ENCODE measurements at places on chromosomes 7 and 10.

DNA sequence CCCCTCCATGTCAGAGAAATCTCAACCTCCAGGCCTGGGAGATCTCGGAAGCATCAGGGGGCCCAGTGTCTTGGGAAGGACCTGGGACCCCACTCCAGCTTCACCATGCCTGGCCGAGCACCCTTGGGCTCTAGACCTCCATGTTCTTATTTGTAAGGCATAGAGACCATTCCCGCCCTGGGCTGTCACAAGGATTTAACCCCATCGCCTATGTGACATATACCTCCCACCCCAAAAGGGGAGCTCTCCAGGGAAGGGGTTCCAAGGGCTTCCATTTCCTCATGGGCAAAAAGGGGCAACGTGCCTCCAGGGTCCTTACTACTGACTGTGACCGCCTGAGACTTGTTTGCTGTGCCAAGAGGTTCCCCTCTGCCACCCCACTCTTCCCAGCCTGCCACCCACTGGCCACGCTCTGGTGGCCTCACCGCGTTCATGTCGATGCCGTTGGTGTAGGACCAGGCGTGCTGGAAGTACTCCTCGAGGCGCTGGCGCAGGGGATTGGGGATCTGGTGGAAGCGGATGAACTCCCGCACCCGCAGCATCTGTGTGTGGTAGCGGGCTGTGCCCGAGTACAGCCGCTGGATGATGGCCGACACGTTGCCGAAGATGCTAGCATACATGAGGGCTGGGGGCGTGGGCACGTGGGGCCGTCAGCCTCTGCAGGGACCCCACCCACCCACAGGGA lies 27.5 kb downstream of the KCNH2 start:
- no peak for DNase-seq
- H3K27ac ChIP-seq = no peak overlapping the region
- H3K36me3 ChIP-seq = no peaks in the 10 kb centered on the region
- H3K4me1 ChIP-seq = peaks cover 20% of the 10 kb centered on the region
- no peaks in the 10 kb centered on the region for H3K27me3 ChIP-seq

- no peak overlapping the region for H3K4me3 ChIP-seq
- DNase-seq = no peak
- no peaks in the 10 kb centered on the region for H3K27me3 ChIP-seq
- H3K4me1 ChIP-seq = no peaks in the 10 kb centered on the region
- no peaks in the 10 kb centered on the region for H3K36me3 ChIP-seq
Observed at GRCh38 chr7:112407261-112407660, 43.0 kb upstream of the IFRD1 start.

GRCh38 chr7:5396542-5396941 lies 27.1 kb downstream of the TNRC18 start:
- H3K4me1 ChIP-seq = peaks cover 5% of the 10 kb centered on the region
- H3K27me3 ChIP-seq = no peaks in the 10 kb centered on the region
- no peak overlapping the region for H3K4me3 ChIP-seq
- DNase-seq = peak; percentile 24
- peak overlapping the region; percentile 27 for H3K27ac ChIP-seq

- H3K36me3 ChIP-seq = no peaks in the 10 kb centered on the region
- H3K4me1 ChIP-seq = peaks cover 63% of the 10 kb centered on the region
- peak; percentile 43 for DNase-seq
- H3K27ac ChIP-seq = peak overlapping the region; percentile 97
Observed at GRCh38 chr10:5595591-5595990, 70.8 kb downstream of the ASB13 start.

DNA sequence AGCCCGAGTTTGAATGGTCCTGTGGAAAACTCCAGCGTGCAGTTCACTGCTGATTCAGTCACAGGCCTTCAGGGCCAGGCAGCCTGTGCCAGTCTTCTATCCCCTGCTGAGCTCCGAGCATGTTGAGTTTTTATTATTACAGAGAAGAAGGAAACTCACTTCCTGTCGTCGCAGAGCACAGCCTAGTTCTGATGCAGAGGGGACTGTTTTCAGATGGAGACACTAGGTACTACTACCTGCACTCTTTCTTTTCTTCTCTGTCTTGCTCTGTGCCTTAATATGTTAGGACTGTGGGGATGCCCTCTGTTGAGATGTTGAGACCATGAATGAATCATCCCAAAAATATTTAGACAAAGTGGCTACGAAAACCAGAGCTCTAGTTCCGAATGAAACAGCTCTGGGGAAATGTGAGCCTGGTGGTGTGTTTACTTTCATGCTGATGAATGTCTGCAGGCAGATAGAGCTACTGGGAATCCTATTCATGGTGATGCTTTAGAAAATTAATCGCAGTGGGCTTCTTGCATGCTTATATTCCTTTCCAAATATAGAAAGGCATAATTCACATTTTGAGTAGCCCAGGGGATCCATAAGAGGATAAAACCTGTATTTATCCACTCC lies 29.6 kb downstream of the CASP7 start:
- H3K27ac ChIP-seq = peak overlapping the region; percentile 59
- H3K36me3 ChIP-seq = no peaks in the 10 kb centered on the region
- no peak overlapping the region for H3K4me3 ChIP-seq
- DNase-seq = no peak
- no peaks in the 10 kb centered on the region for H3K27me3 ChIP-seq

- peaks cover 8% of the 10 kb centered on the region for H3K4me1 ChIP-seq
- no peak for DNase-seq
- no peaks in the 10 kb centered on the region for H3K36me3 ChIP-seq
- no peak overlapping the region for H3K27ac ChIP-seq
- H3K27me3 ChIP-seq = no peaks in the 10 kb centered on the region
Observed at GRCh38 chr10:113947184-113948041, 93.0 kb downstream of the NHLRC2 start.

GRCh38 chr10:71770255-71770654 lies 3.1 kb downstream of the VSIR start:
- H3K4me1 ChIP-seq = peaks cover 27% of the 10 kb centered on the region
- peak; percentile 73 for DNase-seq
- H3K27me3 ChIP-seq = peaks cover 3% of the 10 kb centered on the region
- no peak overlapping the region for H3K4me3 ChIP-seq
- no peaks in the 10 kb centered on the region for H3K36me3 ChIP-seq

- no peak for DNase-seq
- H3K4me3 ChIP-seq = no peak overlapping the region
- no peaks in the 10 kb centered on the region for H3K4me1 ChIP-seq
- no peak overlapping the region for H3K27ac ChIP-seq
Observed at GRCh38 chr7:10355816-10356215, 617.9 kb upstream of the PHF14 start.

- peaks cover 4% of the 10 kb centered on the region for H3K4me1 ChIP-seq
- no peak overlapping the region for H3K4me3 ChIP-seq
- DNase-seq = no peak
- H3K27me3 ChIP-seq = no peaks in the 10 kb centered on the region
- H3K27ac ChIP-seq = no peak overlapping the region
Observed at GRCh38 chr10:104589871-104590270, 51.2 kb upstream of the SORCS3 start.

DNA sequence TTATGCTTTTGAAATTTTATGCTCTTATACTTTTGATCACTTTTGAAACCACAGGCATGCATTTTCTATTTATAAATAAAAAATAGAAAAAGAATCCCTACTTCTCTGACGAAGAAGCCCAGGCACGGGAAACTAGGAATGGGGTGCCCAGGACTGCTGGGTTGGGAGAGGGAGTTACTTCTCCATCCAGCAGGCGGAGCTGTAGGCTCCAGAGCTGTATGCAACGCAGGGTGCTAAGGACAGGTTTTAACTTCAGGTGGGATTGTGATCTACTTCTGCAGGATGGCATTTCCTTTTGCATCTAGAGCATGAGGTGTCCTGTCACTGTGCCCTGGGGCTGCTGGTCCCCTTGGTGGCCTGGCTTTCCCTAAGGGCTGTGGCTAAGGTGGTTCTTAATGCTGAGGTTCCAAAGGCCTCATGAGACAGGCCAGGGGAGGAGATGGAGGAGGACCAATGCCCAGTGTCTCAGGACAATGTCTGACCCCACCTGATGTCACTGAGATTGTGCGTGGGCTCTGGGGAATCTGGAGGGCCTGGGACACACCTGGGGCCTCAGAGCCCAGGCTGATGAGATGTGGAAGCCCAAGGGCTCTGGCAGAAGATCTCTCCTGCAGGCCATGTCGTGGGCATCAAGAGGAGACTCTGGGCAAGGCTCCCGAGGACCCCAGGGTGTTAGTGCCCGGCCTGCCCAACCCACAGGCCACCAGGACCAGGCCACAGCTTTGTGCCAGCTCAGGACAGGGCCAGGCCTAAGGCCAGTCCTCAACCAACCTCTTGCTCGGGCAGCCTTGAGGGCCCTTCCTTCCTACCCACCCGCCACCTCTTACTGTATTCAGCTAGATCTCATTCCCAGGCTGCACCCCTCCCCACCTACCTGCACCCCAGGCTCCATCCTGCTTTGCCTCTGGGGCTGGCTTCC lies 507 bp downstream of the CCDC201 start:
- no peaks in the 10 kb centered on the region for H3K36me3 ChIP-seq
- H3K4me3 ChIP-seq = no peak overlapping the region
- no peak overlapping the region for H3K27ac ChIP-seq
- H3K27me3 ChIP-seq = no peaks in the 10 kb centered on the region

DNA sequence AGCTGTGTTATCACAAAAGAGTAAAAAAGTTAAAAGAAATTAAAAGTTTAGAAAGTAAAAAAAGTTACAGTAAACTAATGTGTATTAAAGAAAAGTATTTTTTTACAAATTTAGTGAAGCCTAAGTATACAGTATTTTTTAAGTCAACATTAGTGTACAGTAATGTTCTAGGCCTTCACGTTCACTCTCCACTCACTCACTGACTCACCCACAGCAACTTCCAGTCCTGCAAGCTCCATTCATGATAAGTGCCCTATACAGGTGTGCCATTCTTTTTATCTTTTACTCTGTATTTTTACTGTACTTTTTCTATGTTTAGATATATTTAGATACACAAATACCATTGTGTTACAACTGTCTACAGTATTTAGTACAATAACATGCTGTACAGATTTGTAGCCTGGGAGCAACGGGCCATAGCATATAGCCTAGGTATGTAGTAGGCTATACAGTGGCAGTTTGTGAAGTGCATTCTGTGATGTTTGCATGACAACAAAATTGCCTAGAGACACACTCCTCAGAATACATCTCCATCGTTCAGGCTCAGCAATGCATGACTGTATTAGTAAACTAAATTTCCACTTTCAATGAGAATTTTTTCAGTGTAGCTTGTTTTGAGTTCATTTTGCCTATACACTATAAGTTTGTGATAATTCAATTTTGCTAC lies 539.9 kb upstream of the C7orf33 start:
- DNase-seq = no peak
- no peaks in the 10 kb centered on the region for H3K36me3 ChIP-seq
- no peaks in the 10 kb centered on the region for H3K27me3 ChIP-seq

- H3K4me1 ChIP-seq = peaks cover 8% of the 10 kb centered on the region
- H3K27ac ChIP-seq = no peak overlapping the region
- no peak overlapping the region for H3K4me3 ChIP-seq
- no peaks in the 10 kb centered on the region for H3K27me3 ChIP-seq
- peaks cover 6% of the 10 kb centered on the region for H3K36me3 ChIP-seq
Observed at GRCh38 chr7:4000139-4000538, 682.0 kb upstream of the FOXK1 start.

- no peak overlapping the region for H3K4me3 ChIP-seq
- DNase-seq = no peak
- H3K4me1 ChIP-seq = no peaks in the 10 kb centered on the region
- H3K27me3 ChIP-seq = no peaks in the 10 kb centered on the region
- peaks cover 9% of the 10 kb centered on the region for H3K36me3 ChIP-seq
Observed at GRCh38 chr10:75023074-75023473, 88.4 kb upstream of the SAMD8 start.

GRCh38 chr7:111873963-111874690 lies 311.8 kb upstream of the IMMP2L start:
- H3K27me3 ChIP-seq = no peaks in the 10 kb centered on the region
- H3K27ac ChIP-seq = no peak overlapping the region
- no peak for DNase-seq
- peak overlapping the region; percentile 39 for H3K4me3 ChIP-seq
- peaks cover 9% of the 10 kb centered on the region for H3K4me1 ChIP-seq

GRCh38 chr10:110170142-110170971 lies 37.0 kb upstream of the MXI1 start:
- H3K27me3 ChIP-seq = no peaks in the 10 kb centered on the region
- no peaks in the 10 kb centered on the region for H3K36me3 ChIP-seq
- H3K4me1 ChIP-seq = no peaks in the 10 kb centered on the region
- no peak for DNase-seq
- H3K4me3 ChIP-seq = no peak overlapping the region

- DNase-seq = no peak
- no peaks in the 10 kb centered on the region for H3K36me3 ChIP-seq
- H3K27me3 ChIP-seq = no peaks in the 10 kb centered on the region
- no peaks in the 10 kb centered on the region for H3K4me1 ChIP-seq
Observed at GRCh38 chr7:118517275-118517674, 292.8 kb downstream of the ANKRD7 start.

DNA sequence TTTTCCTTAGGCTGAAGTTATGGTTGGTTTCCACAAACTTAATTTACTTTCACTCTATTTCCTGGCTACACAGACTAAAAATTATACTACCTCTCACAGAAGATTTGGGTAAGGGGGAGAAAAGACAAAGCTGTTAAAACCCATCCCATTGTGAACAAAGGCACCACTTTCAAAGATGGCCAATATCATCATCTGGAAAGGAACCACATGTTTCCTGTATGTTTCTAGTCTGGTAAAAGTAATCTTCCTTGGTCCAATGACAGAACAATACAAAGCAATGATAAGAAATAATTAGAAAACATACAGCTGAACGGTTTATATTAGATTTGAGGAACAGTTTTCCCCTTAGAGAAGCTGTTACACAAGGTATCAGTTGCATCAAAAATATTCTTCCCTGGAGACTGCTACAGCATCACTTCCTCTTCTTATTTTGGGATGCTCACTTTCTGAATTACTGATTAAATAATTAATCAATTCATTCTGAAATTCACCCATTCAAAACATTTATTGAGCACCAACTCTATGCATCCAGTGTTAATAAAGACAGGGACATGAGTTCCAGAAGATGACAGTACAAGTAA lies 8.5 kb upstream of the SFR1 start:
- no peak overlapping the region for H3K4me3 ChIP-seq
- DNase-seq = no peak
- peaks cover 1% of the 10 kb centered on the region for H3K36me3 ChIP-seq

GRCh38 chr7:141118767-141119166 lies 44.9 kb downstream of the TMEM178B start:
- H3K4me3 ChIP-seq = no peak overlapping the region
- H3K27me3 ChIP-seq = no peaks in the 10 kb centered on the region
- no peak for DNase-seq
- peaks cover 4% of the 10 kb centered on the region for H3K4me1 ChIP-seq
- no peaks in the 10 kb centered on the region for H3K36me3 ChIP-seq
